ENCODE measurements at places on chromosomes 3 and 15. TPM values are rescaled to one million over a fixed set of nuclear protein-coding genes. Genes with fewer than 3 reads are reported as not detected.

The CFAP100 gene
- 5.9 TPM for total RNA-seq

The FAM81A gene
- total RNA-seq, result 58.2 TPM

The SEMA5B gene
- 28.5 TPM for total RNA-seq

The CCR8 gene
- total RNA-seq, result not detected

The CISH gene
- 0.63 TPM for total RNA-seq

The RASGRF1 gene
- 8.5 TPM for total RNA-seq

The CCDC13 gene
- total RNA-seq, result 2.8 TPM

The EXD1 gene
- total RNA-seq, result 0.63 TPM

The GDPGP1 gene
- 5.3 TPM for total RNA-seq

The ECE2 gene
- total RNA-seq, result 6.9 TPM

The SLC6A1 gene
- total RNA-seq, result 93.0 TPM

The ACTRT3 gene
- 2.8 TPM for total RNA-seq

The USP4 gene
- total RNA-seq, result 48.8 TPM

The IRAK2 gene
- total RNA-seq, result 2.5 TPM

The FES gene
- 3.1 TPM for total RNA-seq

The CLRN1 gene
- total RNA-seq, result not detected

The GHRL gene
- not detected for total RNA-seq

The SLC28A1 gene
- not detected for total RNA-seq

The TGM5 gene
- total RNA-seq, result not detected
